ENCODE measurements at places on chromosomes 5 and 9. TPM values are rescaled to one million over a fixed set of nuclear protein-coding genes. Genes with fewer than 3 reads are reported as not detected.
A peak's percentile ranks its signal among the peaks of the same experiment; 100 is the strongest.

DNA sequence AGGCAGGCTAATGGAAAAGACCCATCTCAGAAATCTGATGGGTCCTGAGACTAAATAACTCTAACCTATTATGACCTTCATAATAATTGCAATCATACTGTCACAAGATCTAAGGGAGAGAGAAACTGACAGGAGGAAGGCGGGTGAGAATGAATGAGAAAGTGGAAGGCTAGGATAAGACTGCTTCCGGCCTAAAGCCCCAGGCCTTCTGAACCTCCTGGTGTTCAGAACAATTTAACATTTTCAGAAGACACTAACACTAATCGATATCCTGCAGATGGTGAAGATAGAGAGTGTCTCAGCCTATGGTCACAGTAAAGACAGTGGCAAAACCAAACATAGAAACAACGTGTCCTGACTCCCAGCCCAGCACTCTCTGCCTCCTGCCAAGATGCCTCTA lies 1.2 kb downstream of the RPS14 start:
- H3K4me1 ChIP-seq: peaks cover 27% of the 10 kb centered on the region
- H3K4me3 ChIP-seq: peak overlapping the region; percentile 90
- H3K27ac ChIP-seq: peak overlapping the region; percentile 99
- H3K36me3 ChIP-seq: peaks cover 40% of the 10 kb centered on the region

- H3K27me3 ChIP-seq: no peaks in the 10 kb centered on the region
- no peaks in the 10 kb centered on the region for H3K36me3 ChIP-seq
- H3K4me3 ChIP-seq: no peak overlapping the region
- no peak for DNase-seq
- H3K27ac ChIP-seq: no peak overlapping the region
- no peaks in the 10 kb centered on the region for H3K4me1 ChIP-seq
These were observed 39.0 kb downstream of the KIF4B start for GRCh38 chr5:155052532-155052931.

GRCh38 chr9:85917756-85918155 lies 23.2 kb upstream of the NAA35 start:
- no peak overlapping the region for H3K4me3 ChIP-seq
- no peaks in the 10 kb centered on the region for H3K27me3 ChIP-seq
- DNase-seq: no peak
- H3K4me1 ChIP-seq: no peaks in the 10 kb centered on the region
- H3K36me3 ChIP-seq: no peaks in the 10 kb centered on the region

DNA sequence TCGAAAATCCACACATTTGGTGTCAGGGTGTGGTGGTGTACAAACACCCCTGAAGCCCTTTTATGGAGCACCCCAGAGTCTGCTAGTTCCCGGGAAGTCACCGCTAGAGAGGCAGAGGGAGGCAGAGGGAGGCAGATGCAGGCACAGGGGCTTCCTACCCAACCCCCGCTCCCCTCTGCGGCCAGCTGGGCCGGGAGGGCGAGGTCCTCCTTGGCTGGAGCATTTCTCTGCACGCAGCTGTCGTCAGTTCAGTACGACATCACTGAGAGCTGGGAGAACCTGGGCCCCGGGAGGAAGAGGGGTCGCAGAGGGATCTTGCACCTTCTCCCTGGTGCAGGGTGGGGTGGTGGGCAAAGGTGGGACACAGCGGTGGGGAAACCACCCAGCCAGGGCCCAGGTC lies 15.8 kb upstream of the UBAC1 start:
- H3K36me3 ChIP-seq: no peaks in the 10 kb centered on the region
- no peak for DNase-seq
- H3K27me3 ChIP-seq: no peaks in the 10 kb centered on the region
- no peaks in the 10 kb centered on the region for H3K4me1 ChIP-seq

GRCh38 chr5:149036168-149036567 lies 26.7 kb downstream of the SH3TC2 start:
- no peaks in the 10 kb centered on the region for H3K27me3 ChIP-seq
- no peaks in the 10 kb centered on the region for H3K4me1 ChIP-seq
- DNase-seq: no peak
- no peak overlapping the region for H3K27ac ChIP-seq
- H3K4me3 ChIP-seq: no peak overlapping the region

DNA sequence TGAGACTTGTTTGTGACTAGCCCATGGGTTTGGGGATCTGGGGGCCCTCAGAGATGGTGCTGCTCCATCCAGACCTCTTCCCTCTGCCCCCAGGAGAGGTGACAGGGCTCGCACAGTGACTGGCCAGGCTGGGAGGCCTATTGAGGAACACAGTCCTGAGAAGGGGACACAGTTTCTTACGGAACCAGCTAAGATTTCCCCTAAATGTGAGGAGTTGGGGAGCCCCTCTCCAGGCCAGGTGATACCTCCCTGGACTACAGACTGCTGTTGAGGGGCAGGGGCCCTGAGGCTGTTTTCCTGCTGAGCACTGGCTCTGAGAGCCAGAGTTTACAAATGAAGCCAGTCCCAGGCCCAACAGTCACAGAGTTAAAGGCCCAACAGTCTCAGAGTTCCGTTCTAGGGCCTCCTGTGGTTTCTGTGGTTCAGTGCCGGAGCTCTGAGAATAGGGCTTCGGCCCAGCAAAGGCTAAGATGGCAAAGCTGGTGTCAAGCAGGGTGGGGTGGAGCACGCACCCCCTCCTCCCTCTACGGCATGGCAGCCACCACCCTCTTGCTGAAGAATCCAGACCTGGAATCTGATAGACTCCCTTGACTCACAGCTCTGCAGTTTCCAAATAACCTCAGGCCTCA lies 1.1 kb upstream of the SEMA4D start:
- peaks cover 4% of the 10 kb centered on the region for H3K36me3 ChIP-seq
- no peak for DNase-seq
- no peaks in the 10 kb centered on the region for H3K27me3 ChIP-seq
- no peak overlapping the region for H3K4me3 ChIP-seq
- H3K27ac ChIP-seq: no peak overlapping the region
- H3K4me1 ChIP-seq: no peaks in the 10 kb centered on the region

- H3K4me3 ChIP-seq: no peak overlapping the region
- no peak for DNase-seq
- no peak overlapping the region for H3K27ac ChIP-seq
- H3K36me3 ChIP-seq: no peaks in the 10 kb centered on the region
- no peaks in the 10 kb centered on the region for H3K27me3 ChIP-seq
These were observed 408.1 kb upstream of the ZNF608 start for GRCh38 chr5:125154301-125155110.

- no peak overlapping the region for H3K4me3 ChIP-seq
- DNase-seq: no peak
- H3K4me1 ChIP-seq: no peaks in the 10 kb centered on the region
- H3K27me3 ChIP-seq: no peaks in the 10 kb centered on the region
These were observed 199.0 kb upstream of the NR4A3 start for GRCh38 chr9:99622679-99623078.

- H3K4me3 ChIP-seq: no peak overlapping the region
- no peak overlapping the region for H3K27ac ChIP-seq
- H3K4me1 ChIP-seq: no peaks in the 10 kb centered on the region
- no peaks in the 10 kb centered on the region for H3K27me3 ChIP-seq
These were observed 27.6 kb upstream of the TSLP start for GRCh38 chr5:111043712-111044506.

GRCh38 chr9:32918628-32919027 lies 82.8 kb downstream of the APTX start:
- DNase-seq: no peak
- H3K27me3 ChIP-seq: no peaks in the 10 kb centered on the region
- H3K27ac ChIP-seq: no peak overlapping the region

- H3K4me1 ChIP-seq: no peaks in the 10 kb centered on the region
- H3K27me3 ChIP-seq: no peaks in the 10 kb centered on the region
- no peak overlapping the region for H3K4me3 ChIP-seq
- no peak overlapping the region for H3K27ac ChIP-seq
- no peak for DNase-seq
- no peaks in the 10 kb centered on the region for H3K36me3 ChIP-seq
These were observed 16.3 kb upstream of the DENND1A start for GRCh38 chr9:123946101-123946821.

GRCh38 chr5:32621256-32621655 lies 35.9 kb downstream of the SUB1 start:
- DNase-seq: no peak
- no peaks in the 10 kb centered on the region for H3K36me3 ChIP-seq
- no peak overlapping the region for H3K4me3 ChIP-seq

DNA sequence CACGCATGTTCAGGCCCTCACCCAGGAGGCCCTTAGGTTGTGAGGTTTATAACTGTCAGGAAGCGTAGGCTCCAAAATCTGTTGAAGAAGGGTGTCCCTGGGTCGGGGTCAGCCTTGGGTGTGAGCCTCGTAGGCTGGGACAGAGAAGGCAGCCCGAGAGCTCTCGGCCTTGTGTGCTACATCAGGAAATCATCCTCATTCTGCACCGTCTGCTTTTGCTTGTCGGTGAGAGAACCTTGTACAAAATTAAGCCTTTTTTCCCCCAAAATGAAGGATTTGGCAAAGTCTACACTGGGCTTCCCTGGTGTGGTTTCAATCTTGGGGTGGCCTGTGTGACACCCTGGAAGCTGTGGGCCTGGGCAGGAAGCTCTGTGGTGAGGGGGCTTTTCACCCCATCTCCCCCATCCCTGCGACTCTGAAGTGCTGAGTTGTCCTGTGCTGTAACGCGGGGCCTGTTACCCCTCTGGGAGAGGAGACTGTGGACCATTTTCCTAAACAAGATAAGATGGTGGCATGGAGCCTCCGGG lies 55.3 kb downstream of the AHRR start:
- no peak for DNase-seq
- H3K36me3 ChIP-seq: no peaks in the 10 kb centered on the region
- H3K4me3 ChIP-seq: no peak overlapping the region

DNA sequence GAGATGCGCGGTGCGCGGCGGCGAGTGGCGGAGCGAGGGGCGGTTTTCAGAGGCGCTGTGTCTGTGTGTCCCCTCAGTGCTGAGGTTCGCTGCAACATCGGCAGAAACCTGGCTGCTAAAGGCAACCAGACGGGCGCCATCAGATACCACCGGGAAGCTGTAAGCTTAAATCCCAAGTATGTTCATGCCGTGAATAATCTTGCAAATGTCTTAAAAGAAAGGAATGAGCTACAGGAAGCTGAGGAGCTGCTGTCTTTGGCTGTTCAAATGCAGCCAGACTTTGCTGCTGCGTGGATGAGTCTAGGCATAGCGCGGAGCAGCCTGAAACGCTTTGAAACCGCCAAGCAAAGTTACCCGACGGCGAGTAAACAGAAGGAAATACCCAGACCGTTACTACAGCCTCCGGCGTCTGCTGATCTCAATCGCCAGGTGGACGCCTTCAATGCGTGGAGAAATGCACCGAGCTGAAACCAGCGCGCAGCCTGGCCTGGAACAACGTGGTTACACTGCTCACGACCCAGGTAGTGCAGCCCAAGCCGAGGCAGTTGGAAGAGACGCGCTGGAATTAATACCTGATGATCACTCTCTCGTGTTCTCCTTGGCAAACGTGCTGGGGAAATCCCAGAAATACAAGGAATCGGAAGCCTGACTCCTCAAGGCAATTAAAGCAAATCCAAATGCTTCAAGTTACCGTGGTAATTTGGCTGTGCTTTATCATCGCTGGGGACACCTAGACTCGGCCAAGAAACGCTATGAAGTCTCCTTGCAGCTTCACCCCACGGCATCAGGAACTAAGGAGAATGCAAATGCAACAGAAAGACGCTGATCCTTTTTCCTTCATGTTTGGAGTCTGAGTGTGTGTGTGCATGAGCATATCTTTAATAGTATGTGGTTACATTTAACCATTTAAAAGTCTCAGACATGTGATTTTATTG lies 15.9 kb downstream of the OR2V1 start:
- H3K4me3 ChIP-seq: peak overlapping the region; percentile 71
- peak overlapping the region; percentile 92 for H3K27ac ChIP-seq
- no peaks in the 10 kb centered on the region for H3K27me3 ChIP-seq
- peaks cover 32% of the 10 kb centered on the region for H3K4me1 ChIP-seq

DNA sequence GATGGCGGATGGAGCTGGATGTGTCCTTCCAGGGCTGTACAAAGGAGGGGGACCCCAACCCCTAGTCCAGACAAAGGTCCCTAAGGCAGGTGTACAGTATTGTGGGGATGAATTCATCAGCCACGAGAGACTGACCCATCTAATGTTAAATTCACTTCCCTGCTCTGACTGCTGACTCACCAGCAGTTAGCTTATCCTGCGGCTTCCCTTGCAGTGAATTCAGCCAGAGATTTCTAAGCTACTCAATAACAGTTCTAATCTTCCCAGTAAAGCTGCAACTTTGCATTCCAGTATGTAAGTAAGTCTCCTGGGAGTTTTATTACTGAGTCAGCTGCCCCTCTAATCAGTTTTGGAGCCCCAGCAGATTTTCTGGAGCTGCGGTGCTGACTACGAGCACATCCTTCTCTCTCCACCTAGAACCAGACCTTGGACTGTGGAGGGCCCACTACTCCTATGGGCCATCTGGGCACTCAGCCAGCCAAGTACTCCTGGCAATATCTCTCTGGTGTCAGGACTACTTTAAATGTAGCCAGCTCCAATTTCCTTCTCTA lies 16.1 kb downstream of the B4GALT1 start:
- peaks cover 34% of the 10 kb centered on the region for H3K4me1 ChIP-seq
- no peak overlapping the region for H3K4me3 ChIP-seq
- H3K27me3 ChIP-seq: no peaks in the 10 kb centered on the region
- peak overlapping the region; percentile 76 for H3K27ac ChIP-seq

- no peaks in the 10 kb centered on the region for H3K36me3 ChIP-seq
- H3K27me3 ChIP-seq: no peaks in the 10 kb centered on the region
- H3K4me3 ChIP-seq: no peak overlapping the region
- no peak overlapping the region for H3K27ac ChIP-seq
- DNase-seq: no peak
These were observed 26.0 kb downstream of the GABRP start for GRCh38 chr5:170809551-170809950.

DNA sequence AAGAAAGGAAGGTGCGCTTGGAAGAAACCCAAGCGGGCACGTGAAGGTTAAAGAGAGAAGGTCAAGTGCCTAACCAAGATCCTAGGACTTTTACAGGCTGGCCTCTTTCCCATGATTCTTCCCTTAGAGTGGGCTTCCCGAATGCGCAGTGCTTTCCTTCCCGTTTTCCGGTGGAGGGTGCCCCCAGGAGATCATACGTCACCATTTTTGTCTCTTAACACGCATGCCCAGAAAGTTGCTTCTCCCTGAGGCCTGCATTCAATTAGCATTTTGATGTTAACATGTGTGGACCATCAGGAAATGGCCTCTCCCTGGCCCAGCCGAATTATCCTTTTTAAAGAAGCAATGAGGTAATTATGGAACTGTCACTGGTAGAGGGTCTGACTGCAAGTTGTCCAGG lies 1.9 kb upstream of the RUSC2 start:
- no peak overlapping the region for H3K4me3 ChIP-seq
- peaks cover 25% of the 10 kb centered on the region for H3K4me1 ChIP-seq
- no peaks in the 10 kb centered on the region for H3K36me3 ChIP-seq

The TSLP gene
- not detected for total RNA-seq

The GRM6 gene
- total RNA-seq: not detected

The CTSV gene
- 27.1 TPM for total RNA-seq

The LECT2 gene
- not detected for total RNA-seq

The GOLPH3 gene
- total RNA-seq: 89.7 TPM

The SHOC1 gene
- 0.10 TPM for total RNA-seq

The ARAP3 gene
- 2.5 TPM for total RNA-seq

The PTGDS gene
- 13.7 TPM for total RNA-seq

The ANKRD18B gene
- 7.3 TPM for total RNA-seq

The PCDHB9 gene
- total RNA-seq: 1.8 TPM

The SPATA31C1 gene
- not detected for total RNA-seq

The SCGB3A2 gene
- total RNA-seq: 0.39 TPM

The ZNF454 gene
- total RNA-seq: 0.10 TPM

Measured in Panc1 (cell line).